ENCODE measurements at places on chromosomes 16 and 17.

DNA sequence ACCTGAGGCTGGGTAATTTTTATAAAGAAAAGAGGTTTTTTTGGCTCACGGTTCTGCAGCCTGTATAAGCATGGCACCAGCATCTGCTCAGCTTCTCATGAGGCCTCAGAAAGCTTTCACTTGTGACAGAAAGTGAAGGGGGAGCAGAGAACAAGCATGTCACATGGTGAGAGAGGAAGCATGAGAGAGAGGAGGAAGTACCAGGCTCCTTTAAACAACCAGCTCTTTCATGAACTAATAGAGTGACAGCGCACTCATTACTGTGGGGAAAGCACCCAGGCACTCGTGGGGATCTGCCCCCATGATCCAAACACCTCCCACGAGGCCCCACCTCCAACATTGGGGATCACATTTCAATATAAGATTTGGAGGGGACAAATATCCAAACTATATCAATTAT lies 86.8 kb downstream of the USP32 start:
- no peak for DNase-seq

- DNase-seq, result no peak
Observed at GRCh38 chr16:19680881-19681340, 37.1 kb downstream of the KNOP1 start.

DNA sequence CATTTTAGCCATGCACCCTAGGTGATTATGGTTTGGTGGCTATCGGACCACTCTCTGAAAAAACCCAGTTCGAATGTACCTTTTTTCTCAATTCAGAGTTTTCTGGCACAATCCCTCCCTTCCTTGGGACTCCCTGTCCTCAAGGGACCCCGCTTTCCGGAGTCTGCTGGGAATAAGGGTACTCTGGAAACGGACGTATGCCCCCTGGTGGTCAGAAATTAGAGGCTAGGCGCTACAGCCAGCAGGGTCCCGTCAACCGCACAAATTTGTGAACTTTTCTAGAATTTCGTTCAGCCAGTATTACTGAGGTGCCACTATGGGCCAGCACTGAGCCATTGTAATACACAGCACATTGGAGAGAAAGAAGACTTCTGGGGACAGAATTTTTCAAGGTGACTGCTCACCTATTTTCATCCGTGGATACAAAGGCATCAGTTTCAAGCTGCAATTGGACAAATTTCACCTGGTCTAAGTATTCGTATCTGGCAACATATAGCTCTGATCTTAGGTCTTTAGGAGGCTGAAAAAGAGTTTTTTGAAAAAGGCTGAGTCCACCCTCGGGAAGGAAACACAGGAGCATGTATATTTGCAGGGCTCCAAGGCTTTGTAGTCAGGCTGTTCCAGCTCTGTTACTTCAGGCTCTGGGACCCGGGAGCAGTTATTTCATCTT lies 27.1 kb upstream of the CRYBA1 start:
- peak; percentile 94 for DNase-seq

GRCh38 chr16:67661101-67661761 lies 471 bp downstream of the PARD6A start:
- peak; percentile 86 for DNase-seq

DNA sequence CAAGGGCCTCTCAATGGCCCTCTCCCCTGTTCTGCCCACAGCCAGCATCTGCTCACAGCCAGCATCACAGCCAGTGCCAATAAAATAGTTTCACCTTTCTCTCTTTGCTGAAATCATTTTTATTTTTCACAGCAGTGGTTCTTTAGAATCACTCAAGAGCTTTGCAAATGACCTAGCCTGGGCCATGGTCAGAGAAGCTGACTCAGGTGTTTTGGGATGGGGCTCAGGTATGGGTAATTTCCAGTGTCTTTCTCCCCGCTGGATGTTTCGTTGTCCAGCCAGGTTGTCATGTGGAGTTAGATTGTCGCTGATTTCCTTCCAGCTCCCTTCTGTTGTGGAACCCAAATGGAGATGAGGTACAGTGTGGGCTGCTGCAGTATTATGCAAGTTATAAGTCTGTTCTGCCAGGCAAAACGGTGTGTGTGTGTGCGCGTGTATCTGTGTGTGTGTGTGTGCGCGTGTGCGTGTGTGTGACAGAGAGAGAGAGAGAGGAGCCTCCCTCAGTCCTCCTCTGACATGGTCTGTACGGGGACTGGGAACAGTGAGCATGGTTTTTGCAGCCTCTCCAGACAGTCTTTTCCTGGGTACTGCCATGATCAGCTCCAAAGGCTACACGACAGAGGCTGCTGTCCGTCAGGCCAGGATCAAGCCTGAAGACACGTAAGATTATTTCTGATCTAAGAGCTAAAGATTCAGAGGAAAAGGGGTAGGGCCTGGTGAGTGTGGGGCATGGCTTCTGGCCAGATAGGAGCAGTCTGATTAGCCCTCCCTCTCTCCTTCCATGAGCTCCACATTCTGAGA lies 1.4 kb upstream of the PMP22 start:
- no peak for DNase-seq

GRCh38 chr16:8963010-8963820 lies 491 bp downstream of the USP7 start:
- DNase-seq, result no peak

- DNase-seq, result no peak
Observed at GRCh38 chr17:64004218-64004770, 6.1 kb downstream of the PRR29 start.

GRCh38 chr16:10988164-10988803 lies 43.9 kb downstream of the CLEC16A start:
- no peak for DNase-seq

DNA sequence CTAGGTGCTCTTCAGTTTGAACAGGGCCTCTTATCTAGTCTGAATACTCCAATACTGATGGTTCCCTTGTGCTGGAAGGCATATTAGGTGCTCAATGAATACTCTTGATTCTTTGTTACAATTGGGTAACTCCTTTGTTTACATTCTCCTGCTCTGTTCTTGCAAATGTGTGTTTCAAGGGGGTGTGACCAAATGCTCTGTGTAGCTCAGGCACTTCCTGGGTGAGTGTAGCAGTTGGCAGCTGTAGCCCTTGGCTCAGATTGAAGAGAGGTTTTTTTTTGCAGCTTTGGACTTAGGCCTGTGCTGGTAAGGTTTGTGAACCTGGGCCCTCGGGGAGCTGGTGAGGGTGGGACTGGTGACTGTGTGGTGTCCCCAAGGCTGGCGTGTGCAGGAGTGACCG lies 20.2 kb downstream of the TBCD start:
- DNase-seq, result no peak

DNA sequence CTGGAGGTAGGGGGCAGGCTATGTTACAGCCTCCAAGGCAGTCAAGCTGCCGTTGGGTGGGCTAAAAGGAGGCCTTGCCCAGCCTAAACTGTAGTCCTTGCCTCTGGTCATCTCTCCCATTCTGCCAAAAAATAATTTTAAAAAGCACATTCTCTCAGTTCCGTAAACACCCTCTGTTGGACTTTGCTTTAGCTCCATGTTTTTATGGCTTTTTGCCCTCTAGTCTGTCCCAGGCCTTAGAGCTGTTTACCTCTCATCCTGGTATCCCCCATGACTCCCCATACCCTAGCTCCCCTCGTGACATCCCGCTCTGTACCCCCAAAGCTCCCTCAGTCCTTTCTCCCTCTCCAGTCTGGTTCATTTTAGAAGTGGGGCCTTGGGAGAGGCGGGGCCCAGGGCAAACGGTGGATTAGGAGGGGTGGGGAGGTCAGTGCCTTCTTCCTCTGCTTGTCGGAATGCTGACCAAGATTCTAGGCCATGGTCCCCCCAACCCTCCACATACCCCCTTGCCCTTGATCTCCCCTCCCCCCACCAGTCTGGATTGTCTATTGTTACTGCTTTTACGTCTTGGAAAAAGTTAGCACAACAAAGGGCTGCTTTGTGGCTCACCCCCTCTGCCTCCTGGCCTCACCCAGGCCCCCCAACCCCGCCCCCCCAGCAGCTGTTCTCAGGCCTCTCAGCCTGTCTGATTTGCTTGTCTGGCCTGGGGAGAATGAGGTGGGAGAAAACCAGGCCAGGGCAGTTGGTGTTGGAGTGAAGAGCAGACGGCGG lies 18.4 kb downstream of the GJD3 start:
- peak; percentile 68 for DNase-seq

- DNase-seq, result peak; percentile 15
Observed at GRCh38 chr16:15782573-15783365, 74.1 kb downstream of the MYH11 start.

DNA sequence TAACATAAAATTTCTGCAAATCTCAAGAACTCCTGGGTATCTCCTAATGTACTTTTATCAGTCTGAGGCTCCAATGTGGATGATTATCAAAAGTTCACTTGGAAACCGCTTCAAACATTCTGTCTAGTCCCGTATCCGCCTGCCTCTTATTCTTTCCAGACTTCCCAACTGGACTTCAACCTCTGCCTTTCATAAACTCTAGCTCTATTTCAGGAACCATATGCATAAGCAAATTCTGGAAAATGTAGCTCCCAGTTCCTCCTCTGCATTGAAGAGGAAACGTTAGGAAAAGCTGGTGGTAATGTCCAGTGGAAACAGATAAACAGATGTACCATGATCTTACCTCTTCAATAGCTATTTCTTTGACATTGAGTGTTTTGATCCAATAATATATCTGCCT lies 285.0 kb downstream of the KCNJ2 start:
- no peak for DNase-seq
